RCC 7860 (cell line): ENCODE measurements at places on chromosomes 1 and 21.

GRCh38 chr1:35580949-35581388, 7.9 kb downstream of the TFAP2E start:
- no peak for DNase-seq

DNA sequence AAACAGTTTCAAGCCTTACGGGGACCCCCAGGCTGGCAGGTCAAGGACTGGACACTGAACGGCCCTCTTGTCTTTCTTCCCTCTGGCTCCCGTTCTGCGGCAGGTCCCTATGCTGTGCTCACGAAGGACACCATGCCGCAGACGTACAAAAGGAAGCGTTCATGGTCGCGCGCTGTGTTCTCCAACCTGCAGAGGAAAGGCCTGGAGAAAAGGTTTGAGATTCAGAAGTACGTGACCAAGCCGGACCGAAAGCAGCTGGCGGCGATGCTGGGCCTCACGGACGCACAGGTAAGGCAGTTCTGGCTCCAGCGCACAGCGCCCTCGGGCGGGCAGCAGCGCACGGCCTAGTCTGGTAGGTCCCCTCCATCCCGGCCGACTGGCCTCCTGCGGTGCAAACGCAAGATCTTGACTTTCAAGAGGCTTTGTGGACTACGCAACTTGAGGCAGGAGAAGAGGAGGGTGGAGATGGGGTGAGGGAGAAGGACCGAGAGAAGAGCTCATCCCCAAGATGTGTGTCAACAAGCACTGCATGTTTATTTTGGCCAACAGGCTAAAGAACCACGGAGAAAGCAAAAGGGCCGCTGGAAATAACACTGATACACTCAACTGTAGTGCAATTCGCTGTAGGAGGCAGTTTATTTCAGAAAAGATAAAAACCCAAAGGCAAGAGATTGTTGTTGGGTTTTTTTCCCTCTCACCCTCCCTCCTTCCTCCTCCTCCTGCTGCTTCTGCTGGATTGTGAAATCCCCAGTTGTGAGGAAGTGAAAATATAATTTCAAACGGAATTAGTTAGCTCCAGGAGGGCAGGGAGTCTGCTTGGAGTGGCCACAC, 3.0 kb downstream of the HLX start:
- no peak for DNase-seq

- DNase-seq = no peak
These were observed 50.4 kb downstream of the RHOU start for GRCh38 chr1:228785366-228786330.

DNA sequence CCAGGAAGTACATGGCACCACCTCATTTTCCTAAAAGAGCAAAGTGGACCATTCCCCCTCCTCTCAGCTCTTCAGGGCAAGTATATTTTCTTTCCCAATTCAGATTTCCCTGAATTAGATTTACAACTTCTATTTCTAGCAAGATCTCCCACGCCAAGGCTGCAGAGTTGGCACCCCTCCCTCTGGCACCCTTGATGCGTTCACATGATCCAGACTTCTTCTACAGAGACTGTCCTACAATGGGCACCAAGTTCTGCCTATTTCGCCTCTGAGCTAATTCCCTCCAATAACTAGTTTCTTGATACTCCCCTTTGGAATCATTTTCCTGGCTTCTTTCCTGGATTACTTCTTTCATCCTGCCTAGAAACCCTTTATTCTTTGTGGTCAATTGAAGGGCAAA, 122.0 kb downstream of the CDC7 start:
- no peak for DNase-seq

DNA sequence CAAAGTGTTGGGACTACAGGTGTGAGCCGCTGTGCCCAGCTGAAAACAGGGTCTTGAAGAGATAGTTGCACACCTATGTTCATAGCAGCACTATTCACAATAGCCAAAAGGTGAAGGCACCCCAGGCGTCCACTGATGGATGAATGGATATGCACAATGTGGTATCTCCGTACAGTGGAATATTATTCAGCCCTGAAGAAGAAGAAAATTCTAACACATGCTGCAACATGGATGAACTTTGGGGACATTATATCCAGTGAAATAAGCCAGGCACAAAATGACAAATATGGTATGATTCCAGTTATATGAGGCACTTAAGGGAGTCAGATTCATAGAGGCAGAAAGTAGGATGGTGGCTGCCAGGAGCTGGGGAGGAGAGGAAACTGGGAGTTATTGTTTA, 137.6 kb upstream of the WNT4 start:
- no peak for DNase-seq

GRCh38 chr1:232610192-232610901, 19.6 kb downstream of the SIPA1L2 start:
- DNase-seq = no peak

DNA sequence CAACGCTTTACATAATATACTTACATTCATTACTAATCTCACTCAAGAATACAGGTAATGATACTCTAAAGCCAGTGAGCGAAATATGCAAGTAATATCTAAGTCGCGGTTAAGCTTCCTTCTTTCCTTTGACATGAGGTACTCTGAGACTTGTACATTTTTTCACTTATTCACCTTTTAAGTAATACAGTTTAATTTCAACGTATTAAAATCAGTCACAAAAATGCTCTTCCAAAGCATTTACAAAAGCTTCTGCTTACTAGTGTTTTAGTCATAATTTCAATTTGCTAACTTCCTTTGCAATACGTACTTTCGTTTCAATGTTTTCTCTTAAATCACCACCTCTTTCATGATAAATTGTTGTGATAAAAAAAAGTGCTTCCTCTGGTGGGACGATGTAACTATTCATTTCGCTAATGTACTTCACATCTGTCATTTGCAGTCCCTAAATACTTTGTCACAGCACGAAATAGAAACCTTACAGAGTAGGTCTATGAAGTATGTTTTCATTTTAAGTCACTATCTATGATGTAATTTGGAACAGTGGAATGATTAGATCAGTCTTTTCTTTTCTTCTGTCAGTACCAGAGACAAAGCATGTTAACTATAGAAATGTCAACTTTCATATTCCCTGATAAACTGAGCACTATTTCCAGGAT, 34.0 kb upstream of the ADGRL4 start:
- no peak for DNase-seq

DNA sequence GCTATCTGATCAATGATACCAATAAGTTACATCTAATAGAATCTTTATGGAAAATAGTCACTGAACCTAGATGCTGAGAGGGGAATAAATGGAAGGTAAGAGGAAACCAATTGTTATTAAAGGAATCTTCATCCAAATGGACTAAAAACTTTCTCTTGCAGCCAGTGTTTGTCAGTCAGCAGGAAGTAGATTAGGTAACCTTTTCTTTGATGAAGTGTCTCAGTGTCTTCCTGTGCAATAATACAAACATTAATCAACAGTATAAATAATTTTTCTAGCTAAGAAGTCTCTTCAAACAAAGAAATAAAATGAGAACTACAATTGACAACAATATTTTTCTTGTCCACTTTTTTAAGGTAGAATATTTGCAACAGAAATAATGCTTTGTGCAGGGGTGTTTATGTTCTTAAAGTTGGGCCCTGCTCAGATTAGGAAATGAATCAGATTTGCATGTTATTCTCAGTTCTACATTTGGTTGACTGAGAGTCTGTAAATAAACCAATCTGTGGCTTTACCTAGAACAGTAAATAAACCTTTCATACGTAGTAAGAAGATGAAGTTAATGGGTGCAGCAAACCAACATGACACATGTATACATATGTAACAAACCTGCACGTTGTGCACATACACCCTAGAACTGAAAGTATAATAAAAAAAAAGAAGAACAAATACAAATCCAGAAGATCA, 391.4 kb downstream of the MRPL39 start:
- no peak for DNase-seq

GRCh38 chr1:8677782-8678181, 139.7 kb downstream of the RERE start:
- no peak for DNase-seq

DNA sequence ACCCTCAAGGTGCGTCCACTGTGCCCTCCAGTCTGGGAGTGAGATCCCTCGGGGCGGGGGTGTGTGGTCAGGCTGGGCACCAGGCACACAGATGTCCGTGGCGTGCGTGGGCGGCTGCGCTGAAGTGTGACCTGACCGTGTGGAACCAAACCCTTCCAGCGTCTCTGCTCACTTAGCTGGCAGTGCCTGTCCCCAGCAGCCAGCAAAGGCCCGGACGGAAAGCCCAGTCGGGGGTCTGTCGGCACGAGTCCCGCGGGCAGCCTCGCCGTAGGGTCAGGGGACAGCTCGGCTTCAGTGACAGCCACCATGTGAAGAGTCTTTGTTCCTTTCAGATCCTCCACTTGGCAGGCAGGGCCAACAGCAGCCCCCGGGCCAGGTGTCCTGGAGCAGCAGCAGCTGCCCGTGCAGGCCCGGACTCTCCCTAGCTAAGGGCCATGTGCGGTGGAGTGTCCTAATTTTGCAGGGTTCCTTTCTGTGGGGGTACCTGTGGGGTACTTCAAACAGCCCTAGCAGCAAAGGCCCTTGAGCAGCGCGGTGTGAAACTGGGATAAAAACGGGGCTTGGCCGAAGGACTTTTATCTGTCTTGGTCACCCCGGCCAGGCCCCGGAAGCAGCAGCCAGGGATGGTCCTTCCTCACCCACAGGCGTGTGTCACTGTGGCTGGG, 11.6 kb downstream of the TTLL10 start:
- no peak for DNase-seq

- no peak for DNase-seq
These were observed 11.8 kb downstream of the HTR6 start for GRCh38 chr1:19676438-19676922.

- DNase-seq = peak; percentile 46
These were observed 676 bp upstream of the CTTNBP2NL start for GRCh38 chr1:112395256-112395820.

DNA sequence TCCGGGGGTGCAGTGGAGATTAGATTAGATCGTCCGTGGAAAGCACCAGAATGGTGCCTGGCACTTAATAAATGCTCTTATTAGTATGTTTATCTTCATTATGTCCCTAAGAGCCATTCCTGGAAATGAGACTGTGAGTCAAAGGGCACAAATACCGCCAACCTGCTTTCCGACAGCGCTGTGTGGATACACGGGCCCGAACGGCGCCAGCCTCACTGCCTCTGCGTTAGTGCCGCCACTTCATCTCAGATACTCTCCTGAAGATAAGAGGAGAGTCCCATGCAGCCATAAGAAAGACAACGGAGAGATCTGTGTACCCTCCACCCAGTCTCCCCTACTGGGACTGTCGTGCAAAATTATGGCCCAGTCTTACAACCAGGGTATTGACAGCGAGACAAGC, 22.0 kb downstream of the PDE9A start:
- DNase-seq = no peak
